ENCODE measurements at places on chromosomes 2 and 18.

DNA sequence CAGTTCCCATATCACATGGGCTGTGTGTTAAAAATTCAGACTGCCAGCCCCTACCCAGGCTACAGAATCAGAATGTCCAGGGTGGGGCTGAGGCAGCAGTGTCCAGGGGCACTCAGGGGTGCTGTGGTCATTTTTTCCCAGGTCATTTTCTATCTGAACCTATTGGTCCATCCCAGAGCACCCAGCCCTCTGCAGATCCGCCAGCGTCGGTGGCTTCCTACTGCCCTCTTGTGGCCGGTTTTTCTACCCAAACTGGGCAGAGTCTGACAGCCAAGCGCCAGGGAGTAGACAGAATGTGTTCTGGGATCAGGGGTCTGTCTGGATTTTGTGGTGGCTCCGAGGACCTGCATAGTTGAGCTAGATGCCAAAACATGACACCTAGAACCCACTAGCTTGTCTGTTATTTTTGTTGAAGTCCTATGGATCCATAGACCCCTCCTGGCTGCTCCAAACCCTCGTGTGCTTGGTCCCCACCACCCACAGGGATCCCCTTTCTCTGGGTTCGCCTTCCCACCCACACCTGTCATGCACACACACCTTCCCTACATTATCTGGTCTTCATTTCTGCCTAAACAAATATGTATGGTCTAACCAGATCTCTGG is 34.1 kb upstream of the RMDN2 start:
- H3K36me3 ChIP-seq: no peaks in the 10 kb centered on the region
- no peaks in the 10 kb centered on the region for H3K27me3 ChIP-seq
- DNase-seq: no peak
- H3K4me3 ChIP-seq: no peak overlapping the region
- H3K27ac ChIP-seq: no peak overlapping the region
- H3K4me1 ChIP-seq: peaks cover 5% of the 10 kb centered on the region

DNA sequence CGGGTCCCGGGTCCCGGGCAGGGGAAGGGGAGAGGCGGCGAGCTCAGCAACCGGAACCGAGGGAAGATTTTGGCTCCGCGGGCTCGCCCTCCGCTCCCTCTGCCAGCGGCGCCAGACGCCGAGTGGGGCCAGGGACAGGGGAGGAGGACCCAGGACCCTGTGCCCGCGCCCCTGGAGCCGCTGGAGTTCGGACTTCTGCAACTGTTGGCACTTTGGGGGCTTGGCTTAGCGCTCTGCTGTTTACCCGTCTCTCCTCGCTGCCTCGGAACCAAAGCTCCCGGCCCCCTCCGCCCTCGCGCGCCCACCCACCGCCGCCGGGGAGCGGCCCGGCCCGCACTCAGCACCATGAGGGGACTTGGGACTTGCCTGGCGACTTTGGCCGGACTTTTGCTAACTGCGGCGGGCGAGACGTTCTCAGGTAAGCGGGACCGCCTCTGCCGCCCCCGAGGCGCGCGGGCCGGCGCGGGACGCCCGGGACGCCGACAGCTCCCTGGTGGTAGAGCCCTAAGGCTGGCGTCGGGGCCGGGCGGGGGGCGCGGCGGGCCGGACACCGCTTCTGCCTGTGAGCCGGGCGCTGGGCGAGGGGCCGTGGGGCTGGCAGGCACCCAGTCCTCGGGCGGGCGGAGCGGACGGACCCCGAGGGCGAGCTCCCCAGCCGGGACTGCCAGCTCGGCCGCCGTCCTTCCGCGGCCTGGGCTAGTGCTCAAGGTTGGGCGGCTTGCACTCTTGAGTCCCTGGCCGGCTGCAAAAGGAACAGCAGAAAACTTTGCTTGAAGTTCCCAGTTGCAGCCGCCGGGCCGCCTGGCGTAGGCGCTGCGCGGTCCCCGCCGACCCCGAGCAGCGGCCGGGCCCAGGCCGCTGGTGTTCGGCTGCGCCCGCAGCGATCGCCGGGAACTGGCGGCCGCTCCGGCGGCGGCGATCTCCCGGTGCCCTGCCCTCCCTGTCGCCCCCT is 634 bp downstream of the PTPRM start:
- no peaks in the 10 kb centered on the region for H3K36me3 ChIP-seq
- H3K4me1 ChIP-seq: peaks cover 34% of the 10 kb centered on the region

GRCh38 chr2:178756843-178757242 is 50.4 kb downstream of the TTN start:
- H3K36me3 ChIP-seq: no peaks in the 10 kb centered on the region
- H3K4me1 ChIP-seq: no peaks in the 10 kb centered on the region
- H3K27ac ChIP-seq: no peak overlapping the region

DNA sequence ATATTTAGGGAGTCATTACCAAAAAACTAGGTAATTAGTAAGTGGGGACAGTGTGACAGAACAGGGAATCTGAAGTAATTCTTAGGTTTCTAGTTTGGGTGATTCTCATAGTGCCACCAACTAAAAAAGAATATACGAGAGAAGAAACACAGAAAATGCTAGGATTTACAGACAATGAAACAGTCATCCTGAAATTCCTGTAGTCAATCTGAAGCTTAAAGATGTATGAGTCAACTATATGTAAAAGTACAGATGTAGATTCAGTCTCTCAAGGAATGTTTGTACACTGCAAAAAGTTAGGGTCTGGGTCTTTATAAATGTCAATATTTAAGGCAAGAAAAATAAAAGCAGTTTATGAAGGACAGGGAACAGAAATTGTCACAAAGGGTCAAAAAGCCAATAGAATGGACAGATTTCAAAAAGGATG is 107.0 kb downstream of the STRN start:
- H3K4me1 ChIP-seq: no peaks in the 10 kb centered on the region
- no peak overlapping the region for H3K27ac ChIP-seq
- DNase-seq: no peak
- H3K4me3 ChIP-seq: no peak overlapping the region

DNA sequence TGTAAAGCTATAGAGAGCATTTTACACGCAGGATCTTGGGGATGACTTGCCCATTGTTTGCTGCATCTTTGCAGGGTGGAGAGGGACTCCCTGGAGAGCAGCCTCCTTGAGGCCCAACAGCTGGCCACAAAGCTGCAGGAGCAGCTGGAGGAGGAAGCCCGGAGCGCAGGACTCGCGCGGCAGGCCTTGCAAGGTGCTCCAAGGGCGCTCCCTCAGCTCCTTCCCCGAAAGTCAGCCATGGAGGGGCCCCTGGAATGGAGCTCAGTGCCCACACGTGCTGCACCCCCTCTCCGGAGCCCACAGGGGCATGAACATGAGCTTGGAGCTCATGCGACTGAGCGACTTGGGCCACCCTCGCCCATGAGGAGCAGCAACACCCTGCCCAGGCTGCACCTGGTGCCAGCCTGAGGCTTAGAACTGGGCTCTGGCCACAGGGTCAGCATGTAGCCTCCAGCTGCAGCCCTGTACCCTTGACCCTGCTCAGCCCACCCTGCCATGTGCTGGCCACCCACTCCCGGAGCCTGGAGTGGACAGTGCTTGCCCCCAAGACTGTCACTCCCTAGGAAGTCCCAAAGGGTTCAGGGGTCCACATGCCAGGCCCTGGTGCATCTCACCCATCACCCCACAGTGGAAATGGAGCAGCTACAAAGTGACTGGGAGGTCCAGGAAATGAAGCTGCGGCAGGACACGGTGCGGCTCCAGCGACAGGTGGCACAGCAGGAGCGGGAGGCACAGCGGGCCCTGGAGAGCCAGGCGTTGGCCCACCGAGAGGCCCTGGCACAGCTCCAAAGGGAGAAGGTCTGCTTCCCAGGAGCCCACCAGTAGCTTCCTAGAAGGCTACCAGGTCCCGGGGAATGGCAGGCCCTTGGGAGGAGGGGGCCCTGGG is 43.0 kb downstream of the CROCC2 start:
- no peaks in the 10 kb centered on the region for H3K27me3 ChIP-seq
- DNase-seq: no peak
- no peaks in the 10 kb centered on the region for H3K4me1 ChIP-seq
- H3K27ac ChIP-seq: no peak overlapping the region

DNA sequence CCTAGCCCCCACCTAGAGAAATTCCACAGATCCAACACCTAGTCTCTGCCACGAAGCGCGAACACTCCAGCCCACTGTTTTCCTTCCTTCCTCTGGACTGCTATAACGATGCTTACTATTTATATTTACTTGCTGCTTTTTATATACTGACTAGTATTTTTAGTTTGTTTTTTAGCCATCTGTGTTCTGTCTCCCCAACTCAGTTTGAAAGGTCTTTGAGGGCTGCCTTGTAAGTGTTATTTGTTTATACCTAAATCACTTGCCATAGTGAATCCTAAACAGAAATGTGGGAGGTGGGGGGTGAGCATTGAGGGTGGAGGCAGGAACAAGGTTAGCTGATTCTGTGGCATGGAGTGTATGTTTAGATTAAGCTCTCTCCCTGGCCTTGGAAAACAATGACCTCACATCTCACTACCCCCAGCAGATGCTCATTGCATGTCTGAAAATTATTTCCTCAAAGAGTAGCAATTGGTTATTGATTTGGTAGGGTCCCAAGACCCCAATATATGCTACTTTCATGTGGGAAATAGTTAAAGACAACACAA is 1.1 kb upstream of the NCKAP5 start:
- DNase-seq: no peak
- H3K36me3 ChIP-seq: no peaks in the 10 kb centered on the region
- no peak overlapping the region for H3K4me3 ChIP-seq
- no peaks in the 10 kb centered on the region for H3K4me1 ChIP-seq
- no peaks in the 10 kb centered on the region for H3K27me3 ChIP-seq

DNA sequence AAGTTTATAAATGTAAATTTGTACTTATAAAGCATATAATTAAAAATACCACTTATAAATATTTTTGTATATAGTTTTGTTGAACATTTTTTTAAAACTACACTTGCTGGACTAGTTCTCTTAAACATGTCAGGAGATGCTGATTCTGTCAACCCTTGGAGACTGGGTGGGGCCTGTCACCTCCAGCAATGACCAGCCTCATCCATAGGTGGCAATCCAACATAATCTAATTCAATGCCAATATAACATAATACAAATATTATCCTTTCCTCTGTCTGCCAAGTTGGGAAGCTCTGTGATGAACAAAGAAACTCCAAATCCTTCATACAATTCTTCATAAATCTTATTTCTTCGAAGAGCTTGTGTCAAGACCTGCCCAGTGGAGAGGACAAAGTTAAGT is 140.4 kb downstream of the RBMS1 start:
- no peak for DNase-seq
- no peak overlapping the region for H3K4me3 ChIP-seq
- no peak overlapping the region for H3K27ac ChIP-seq
- no peaks in the 10 kb centered on the region for H3K27me3 ChIP-seq

GRCh38 chr2:43318791-43319190 is 92.4 kb upstream of the ZFP36L2 start:
- H3K27ac ChIP-seq: no peak overlapping the region
- H3K4me1 ChIP-seq: peaks cover 35% of the 10 kb centered on the region
- H3K4me3 ChIP-seq: no peak overlapping the region

GRCh38 chr2:65370387-65371073 is 61.9 kb downstream of the SPRED2 start:
- peaks cover 14% of the 10 kb centered on the region for H3K4me1 ChIP-seq
- no peak for DNase-seq
- H3K27me3 ChIP-seq: no peaks in the 10 kb centered on the region

DNA sequence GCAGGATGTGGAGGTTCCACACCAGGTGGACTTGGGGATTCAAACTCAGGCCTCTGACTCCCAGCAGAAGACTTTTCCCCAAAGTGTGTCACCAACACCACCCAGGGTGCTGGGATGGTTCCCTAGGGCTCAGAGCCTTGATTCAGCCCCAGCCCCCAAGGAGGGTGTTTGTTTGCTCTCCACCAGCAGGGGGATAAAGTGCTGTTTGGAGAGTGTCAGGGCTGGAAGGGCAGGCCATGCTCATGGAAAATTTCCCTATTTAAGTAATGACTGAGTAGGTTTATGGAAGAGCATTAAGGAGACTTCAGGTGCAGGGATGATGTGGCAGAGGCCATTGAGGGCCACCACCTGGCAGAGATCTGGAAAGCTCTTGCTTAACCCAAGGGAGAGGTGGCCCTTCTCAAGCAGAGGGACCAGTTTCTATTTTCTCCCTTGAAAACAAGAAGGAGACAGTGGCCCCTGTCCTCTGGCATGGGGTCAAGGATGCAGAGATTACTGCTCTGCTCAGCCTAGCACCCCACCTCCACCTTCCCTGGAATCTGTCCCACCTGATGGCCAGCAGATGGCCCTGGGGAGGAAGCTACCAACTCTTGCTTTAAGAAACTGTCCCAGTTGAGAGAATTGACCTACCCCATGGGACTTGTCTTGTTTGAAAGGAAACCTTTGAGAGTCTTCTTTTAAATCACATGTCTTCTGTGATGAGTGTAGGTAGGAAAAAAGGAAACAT is 122.1 kb downstream of the ACOXL start:
- H3K36me3 ChIP-seq: no peaks in the 10 kb centered on the region
- H3K27me3 ChIP-seq: no peaks in the 10 kb centered on the region
- H3K27ac ChIP-seq: no peak overlapping the region

DNA sequence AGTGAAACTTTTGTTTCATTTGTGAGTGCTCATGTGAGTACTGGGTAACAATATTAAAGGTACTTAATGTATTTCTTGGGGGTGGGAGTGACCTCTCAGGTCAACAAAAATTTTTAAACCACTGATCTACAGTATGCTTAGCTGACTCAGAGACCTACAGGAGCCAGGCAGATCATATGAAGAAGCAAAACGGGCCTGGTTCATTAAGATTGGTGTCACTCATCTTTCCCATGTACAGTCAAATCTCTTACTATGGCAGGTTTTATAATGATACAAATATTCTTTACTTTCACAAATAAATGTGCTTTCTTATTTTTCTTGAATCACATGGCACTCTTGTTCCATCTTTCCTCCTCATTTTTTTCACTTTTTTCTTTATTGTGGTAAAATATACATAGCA is 7.7 kb upstream of the TMSB10 start:
- no peak overlapping the region for H3K27ac ChIP-seq
- no peaks in the 10 kb centered on the region for H3K27me3 ChIP-seq
- H3K4me1 ChIP-seq: peaks cover 14% of the 10 kb centered on the region

DNA sequence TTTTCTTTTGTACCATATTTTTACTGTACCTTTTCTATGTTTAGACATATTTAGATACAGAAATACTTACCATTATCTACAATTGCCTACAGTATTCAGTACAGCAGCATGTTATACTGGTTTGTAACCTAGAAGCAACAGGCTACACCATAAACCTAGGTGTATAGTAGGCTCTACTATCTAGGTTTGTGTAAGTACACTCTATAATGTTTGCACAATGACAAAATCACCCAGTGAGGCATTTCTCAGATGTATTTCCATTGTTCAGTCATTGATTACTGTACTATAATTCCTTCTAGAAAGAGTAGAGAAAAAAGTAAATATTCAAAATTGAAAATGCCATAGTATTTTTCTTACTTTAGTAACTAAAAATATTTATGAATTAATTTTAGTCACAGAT is 490.1 kb upstream of the REG3G start:
- no peak overlapping the region for H3K4me3 ChIP-seq
- H3K27me3 ChIP-seq: no peaks in the 10 kb centered on the region
- H3K4me1 ChIP-seq: no peaks in the 10 kb centered on the region
- H3K27ac ChIP-seq: no peak overlapping the region
- no peaks in the 10 kb centered on the region for H3K36me3 ChIP-seq
- DNase-seq: no peak

GRCh38 chr2:204251998-204252376 is 293.3 kb upstream of the PARD3B start:
- H3K36me3 ChIP-seq: no peaks in the 10 kb centered on the region
- no peak overlapping the region for H3K27ac ChIP-seq
- no peak overlapping the region for H3K4me3 ChIP-seq
- DNase-seq: no peak
- peaks cover 9% of the 10 kb centered on the region for H3K4me1 ChIP-seq
